Suprapubic skin (tissue), 4 donors: ENCODE measurements at places on chromosomes 11 and 22. TPM values are rescaled to one million over a fixed set of nuclear protein-coding genes. Genes with fewer than 3 reads are reported as not detected.
A peak's percentile ranks its signal among the peaks of the same experiment; 100 is the strongest.

- no peak overlapping the region for H3K4me3 ChIP-seq
- peaks cover 2% of the 10 kb centered on the region for H3K4me1 ChIP-seq
- no peak for DNase-seq
- no peak overlapping the region for H3K27ac ChIP-seq
Observed at GRCh38 chr11:70191495-70192140, 11.5 kb upstream of the FADD start.

DNA sequence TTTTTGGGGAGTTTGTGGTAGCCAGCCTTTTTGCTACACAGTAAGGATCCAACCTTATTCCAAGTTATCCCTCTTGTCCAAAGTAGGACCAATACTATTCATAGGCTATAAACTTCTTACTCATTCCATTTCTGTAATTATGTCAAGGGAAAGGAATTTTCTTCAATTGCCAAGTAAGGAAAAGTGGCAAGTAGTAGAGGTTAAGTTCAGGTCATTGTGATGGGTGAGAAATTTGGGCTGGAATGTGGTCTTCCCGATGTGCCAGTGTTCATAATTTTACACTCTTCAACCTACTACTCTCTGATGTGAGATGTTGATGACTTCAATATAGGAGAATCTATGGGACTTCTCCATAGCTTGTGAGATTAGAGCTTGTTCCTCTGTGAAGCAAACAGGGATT lies 648.8 kb downstream of the METTL15 start:
- H3K4me3 ChIP-seq: no peak overlapping the region
- no peak for DNase-seq
- H3K36me3 ChIP-seq: no peaks in the 10 kb centered on the region
- H3K27ac ChIP-seq: no peak overlapping the region
- H3K4me1 ChIP-seq: no peaks in the 10 kb centered on the region

The BDNF gene
- total RNA-seq: 0.62 TPM

DNA sequence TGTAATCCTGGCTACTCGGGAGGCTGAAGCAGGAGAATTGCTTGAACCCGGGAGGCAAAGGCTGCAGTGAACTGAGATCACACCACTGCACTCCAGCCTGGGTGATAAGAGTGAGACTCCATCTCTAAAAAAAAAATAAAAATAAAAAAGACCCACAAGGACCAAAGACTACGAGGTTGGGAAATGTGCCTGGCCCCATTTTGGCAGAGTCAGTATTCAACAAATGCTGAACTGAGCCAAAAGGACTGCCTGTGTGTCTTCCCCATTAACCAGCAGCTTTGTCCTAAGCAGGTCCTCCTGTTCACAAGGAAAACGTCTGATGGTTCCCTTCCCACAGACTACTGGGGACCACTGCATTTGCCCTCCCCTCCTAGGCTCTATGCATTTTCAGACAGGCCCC lies 27.6 kb downstream of the ADORA2A start:
- peaks cover 4% of the 10 kb centered on the region for H3K4me1 ChIP-seq
- no peak overlapping the region for H3K27ac ChIP-seq
- no peaks in the 10 kb centered on the region for H3K36me3 ChIP-seq
- no peaks in the 10 kb centered on the region for H3K27me3 ChIP-seq
- no peak overlapping the region for H3K4me3 ChIP-seq
- no peak for DNase-seq

DNA sequence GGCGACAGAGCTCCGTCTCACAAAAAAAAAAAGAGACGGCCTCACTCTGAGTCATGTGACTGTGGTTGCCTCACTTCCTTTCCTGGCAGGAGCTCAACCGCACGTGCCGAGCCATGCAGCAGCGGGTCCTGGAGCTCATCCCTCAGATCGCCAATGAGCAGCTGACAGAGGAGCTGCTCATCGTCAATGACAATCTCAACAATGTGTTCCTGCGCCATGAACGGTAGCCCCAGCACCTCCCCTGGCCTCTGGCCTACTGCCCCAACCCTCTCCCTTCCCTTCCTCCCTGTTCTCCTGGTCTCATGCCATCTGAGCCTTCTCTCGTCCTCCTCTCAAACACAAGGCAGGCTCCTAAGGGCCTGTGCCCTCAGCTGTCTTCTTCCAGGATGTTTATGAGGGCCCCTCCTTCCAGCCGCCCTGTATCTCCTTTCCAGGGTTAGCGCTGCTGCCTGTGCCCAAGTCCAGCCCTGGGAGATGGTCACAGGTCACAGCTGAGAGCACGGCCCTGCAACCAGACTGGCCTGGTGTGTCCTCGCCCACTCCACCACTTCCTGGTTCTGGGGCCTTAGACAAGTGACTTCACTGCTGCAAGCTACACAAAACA lies 30.7 kb downstream of the TOM1 start:
- peak overlapping the region; percentile 74 for H3K27ac ChIP-seq
- DNase-seq: peak; percentile 94
- H3K27me3 ChIP-seq: no peaks in the 10 kb centered on the region
- H3K4me1 ChIP-seq: peaks cover 11% of the 10 kb centered on the region
- H3K4me3 ChIP-seq: no peak overlapping the region

GRCh38 chr11:74316772-74317505 lies 5.5 kb upstream of the P4HA3 start:
- H3K27ac ChIP-seq: no peak overlapping the region
- H3K36me3 ChIP-seq: no peaks in the 10 kb centered on the region
- H3K4me1 ChIP-seq: peaks cover under 1% of the 10 kb centered on the region
- DNase-seq: no peak
- H3K27me3 ChIP-seq: no peaks in the 10 kb centered on the region

GRCh38 chr11:63549411-63549810 lies 12.8 kb downstream of the PLAAT4 start:
- H3K27me3 ChIP-seq: no peaks in the 10 kb centered on the region
- H3K36me3 ChIP-seq: no peaks in the 10 kb centered on the region
- no peak overlapping the region for H3K27ac ChIP-seq
- no peak overlapping the region for H3K4me3 ChIP-seq
- DNase-seq: no peak
- H3K4me1 ChIP-seq: no peaks in the 10 kb centered on the region
